ENCODE measurements at places on chromosomes 1 and 21. TPM values are rescaled to one million over a fixed set of nuclear protein-coding genes. Genes with fewer than 3 reads are reported as not detected.
A peak's percentile ranks its signal among the peaks of the same experiment; 100 is the strongest.

DNA sequence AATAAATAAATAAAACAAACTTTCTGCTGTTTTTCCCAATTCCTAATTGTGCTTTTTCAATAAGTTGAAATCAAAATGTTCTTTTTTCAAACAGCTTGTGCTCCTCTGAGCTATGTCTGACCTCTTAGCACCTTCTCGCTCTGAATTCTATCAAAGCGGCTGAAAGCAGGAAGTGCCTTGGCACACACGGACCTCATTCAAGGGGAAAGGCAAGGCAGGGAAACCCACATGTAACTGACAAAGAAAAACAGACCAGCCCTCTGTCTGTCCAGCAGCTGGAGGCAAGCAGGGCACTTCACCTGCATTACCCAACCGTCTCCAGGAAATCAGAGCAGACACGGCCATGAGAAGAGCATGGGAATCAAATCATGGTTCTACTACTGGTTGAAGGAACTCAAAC lies 56.7 kb downstream of the PLPP3 start:
- no peak for DNase-seq

The TRIM58 gene
- total RNA-seq, result 0.32 TPM

The TMEM69 gene
- 21.8 TPM for total RNA-seq

DNA sequence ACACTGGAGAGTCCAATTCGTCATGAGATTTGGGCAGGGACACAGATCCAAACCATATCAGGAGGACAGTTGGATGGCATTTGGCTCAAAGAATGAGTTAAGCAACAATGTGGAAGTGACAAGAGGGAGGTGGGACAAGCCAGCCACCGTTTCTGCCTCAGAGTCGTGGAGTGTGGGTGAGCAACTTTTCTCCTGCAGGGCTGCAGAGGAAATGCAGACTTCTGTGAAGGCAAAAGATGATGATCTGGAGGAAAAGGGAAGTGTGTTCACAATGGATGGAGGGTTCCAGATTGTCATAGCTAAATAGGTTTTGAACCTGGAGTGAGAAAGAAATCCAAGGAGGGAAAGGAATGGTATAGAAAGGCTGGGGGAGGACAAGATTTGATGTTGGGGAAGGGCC lies 16.4 kb upstream of the KANK4 start:
- no peak for DNase-seq

GRCh38 chr1:115649964-115650363 lies 8.2 kb downstream of the VANGL1 start:
- DNase-seq, result no peak

GRCh38 chr1:201538612-201539551 lies at the start of gene NAV1:
NAV1 (plus strand) TSS chr1:201539127; CDS start chr1:201622885, 83,758 bp downstream.
- peak; percentile 95 for DNase-seq

- DNase-seq, result no peak
Measured at GRCh38 chr1:185309566-185309965, 7.5 kb downstream of the IVNS1ABP start.

DNA sequence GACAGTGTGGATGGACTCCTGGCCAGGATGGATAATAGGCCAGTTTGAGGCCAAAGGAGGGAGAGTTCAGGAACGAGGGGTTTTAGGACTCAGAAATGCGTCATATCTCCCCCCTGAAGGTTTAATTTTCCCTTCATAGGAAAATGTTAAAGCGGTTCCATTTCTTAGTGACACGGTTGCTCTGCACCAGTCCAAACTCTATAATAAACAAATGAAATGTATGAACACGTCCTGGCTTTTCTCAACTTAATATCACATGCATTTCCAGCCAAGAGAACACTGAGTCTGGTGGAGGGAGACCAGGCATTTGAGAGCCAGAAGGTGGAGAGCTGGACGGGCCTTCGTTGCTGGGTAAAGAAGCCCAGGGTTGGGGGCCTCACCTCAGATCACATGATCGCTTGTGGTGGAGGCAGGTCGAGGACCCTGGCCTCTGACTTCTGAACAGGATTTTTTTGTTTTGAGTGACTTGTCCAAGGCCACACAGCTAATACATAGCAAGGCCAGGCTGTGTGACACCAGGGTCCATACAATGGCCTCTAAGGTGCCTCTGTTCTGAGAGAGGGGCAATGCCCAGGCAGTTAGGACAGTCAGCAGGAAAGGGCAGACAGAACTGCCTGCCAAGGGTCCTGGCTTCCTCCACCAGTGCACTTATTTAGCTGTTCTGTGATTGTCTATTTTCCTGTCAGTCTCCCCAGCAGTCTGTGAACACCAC lies 11.4 kb downstream of the SLC1A7 start:
- peak; percentile 29 for DNase-seq

DNA sequence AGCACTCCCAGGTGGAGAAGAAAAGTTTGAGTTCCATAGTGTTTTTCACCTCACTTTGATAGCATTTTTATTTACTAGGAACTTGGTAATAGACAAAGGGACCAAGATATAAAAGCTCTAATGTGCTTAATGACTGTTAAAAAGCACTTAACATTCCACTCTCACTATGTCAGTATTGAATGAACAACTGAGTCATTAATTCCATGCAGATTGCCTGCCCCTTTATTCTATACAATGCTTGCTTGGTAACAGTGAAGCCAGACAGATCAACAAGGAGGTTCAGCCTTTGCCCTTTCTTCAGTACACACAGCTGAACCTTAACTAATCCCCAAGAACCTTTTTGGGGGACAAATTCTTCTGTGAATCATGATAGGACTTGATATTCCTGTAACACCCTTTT lies 425.5 kb downstream of the NUF2 start:
- no peak for DNase-seq

DNA sequence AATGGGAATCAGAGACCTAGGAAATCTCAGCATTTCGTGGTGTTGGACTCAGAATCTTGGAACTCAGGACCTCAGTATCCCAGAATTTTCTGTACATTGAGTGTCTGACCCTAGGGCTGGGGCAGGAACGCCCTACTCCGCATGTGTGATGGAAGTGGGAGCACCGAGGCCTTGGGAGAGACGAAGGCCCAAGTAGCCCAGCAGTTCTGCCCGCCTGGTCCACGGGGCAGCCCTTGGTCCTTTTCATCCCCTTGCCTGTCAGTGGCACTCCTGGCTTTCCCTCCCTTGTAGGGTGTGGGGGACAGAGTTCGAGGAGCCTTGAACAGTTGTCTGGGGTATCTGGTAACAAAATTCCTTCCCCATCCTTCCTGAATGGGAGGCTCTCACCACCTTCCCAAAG lies 10.2 kb downstream of the A3GALT2 start:
- DNase-seq, result no peak

DNA sequence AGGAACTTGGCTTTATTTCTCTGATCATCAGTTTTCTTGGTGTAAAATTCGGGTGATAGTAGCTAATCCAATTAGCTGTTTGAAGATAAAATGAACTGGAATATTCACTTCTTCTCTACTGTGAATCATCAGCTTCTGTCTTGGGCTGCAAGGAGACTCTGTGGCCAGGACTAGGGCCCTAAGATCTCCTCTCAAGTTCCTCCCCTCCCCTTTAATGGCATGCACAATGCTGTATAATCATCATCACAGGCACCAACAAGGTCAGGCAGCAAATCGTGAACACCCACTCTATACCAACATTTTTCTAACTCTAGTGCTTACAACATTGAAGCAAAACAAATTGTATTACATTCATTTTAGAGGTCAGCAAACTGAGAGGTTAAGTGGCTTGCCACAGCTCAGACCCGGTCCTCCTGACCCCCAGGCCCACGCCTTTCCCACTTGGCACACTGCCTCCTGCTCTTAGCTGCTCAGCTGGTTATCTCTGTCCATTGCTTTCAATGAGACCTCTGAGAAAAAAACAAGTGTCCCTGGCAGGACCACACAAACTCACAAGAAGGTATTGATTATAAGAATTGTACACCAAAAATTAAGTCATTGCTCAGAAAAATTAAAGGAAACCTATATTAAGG lies 31.8 kb downstream of the LRRC52 start:
- DNase-seq, result no peak

The MATN1 gene
- not detected for total RNA-seq

The CYB5RL gene
- 7.3 TPM for total RNA-seq

The RORC gene
- total RNA-seq, result 45.8 TPM

The DMRTA2 gene
- not detected for total RNA-seq

GRCh38 chr1:233487408-233487807 lies 126.5 kb upstream of the KCNK1 start:
- DNase-seq, result no peak

DNA sequence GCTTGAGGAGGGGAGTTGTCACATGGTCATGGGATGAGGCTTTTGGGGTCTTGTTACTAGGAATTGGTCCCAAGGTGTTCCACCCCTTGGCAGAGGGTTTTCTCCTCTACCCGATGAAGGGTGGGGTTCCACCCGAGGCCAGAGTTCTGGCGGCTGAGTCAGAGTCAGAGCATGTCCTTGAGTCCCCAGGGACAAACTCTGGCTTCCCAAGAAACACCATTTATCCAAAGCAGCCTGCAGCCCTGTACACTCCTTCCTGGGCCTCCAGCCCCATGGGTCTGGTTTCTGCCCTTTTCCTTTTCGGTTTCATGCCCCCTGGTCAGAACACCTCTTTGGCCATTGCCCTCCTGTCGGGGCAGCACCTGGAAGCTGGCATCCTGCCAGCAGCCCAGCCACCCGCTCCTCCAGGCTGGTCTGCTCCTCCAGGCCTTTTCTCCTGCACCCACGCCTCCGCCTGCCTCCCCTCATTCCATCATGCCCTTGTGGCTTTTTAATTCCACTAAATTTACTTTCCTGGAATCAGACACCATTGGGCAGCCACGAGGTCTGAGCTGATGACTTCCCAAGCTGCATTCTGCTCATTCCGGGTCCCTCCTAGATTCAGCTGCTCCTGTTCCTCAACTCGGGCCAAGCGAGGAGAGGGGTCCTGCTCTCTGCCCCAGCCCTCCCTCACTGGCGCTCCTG lies 301.7 kb upstream of the VAMP3 start:
- no peak for DNase-seq

The LRRIQ3 gene
- 0.12 TPM for total RNA-seq

DNA sequence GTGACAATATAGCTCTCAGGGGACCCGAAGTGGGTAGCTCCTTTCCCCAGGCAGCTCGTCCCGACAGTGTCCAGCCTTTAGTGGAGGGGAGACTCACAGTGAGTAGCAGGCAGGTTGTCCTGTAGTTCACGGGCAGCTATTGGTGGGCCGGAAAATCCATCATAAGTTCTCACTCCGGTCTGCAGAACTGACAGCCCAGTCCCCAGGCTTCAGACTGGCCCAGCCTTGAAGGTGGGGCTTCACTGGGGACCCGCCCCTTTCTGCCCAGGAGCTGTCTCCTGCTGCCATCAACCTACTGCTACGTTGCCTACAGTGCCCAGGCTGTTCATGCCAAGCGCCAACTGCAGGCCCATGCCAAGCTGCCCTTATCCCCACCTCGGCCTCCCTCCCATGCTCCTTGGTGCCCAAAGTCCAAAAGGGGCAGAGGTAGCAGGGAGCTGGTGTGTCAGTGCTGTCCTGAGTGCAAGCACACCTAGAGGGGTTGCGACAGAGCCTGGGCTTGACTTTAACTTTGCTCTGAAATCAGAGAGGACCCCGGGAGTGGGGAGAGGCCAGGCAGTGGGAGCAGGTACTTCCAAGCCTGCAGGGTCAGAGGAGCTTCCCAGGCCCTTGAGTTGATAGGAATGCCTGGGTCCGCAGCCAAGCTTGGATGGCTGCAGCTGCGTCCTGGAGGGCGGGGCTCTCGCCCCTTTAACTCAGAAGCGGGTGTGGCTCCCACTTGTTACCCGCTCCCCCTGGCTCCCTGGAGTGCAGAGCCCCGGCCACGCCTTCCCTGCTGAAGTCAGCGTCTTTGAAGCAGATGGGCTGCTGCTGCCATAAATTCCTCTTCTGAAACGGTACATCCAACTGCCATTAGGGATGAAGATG lies 1144.3 kb upstream of the NCAM2 start:
- DNase-seq, result no peak
